ENCODE measurements at places on chromosomes 5 and 9.

- no peak for DNase-seq
Measured at GRCh38 chr5:167488371-167488770, 803.1 kb upstream of the WWC1 start.

- no peak for DNase-seq
Measured at GRCh38 chr9:87271696-87272477, 225.8 kb upstream of the DAPK1 start.

DNA sequence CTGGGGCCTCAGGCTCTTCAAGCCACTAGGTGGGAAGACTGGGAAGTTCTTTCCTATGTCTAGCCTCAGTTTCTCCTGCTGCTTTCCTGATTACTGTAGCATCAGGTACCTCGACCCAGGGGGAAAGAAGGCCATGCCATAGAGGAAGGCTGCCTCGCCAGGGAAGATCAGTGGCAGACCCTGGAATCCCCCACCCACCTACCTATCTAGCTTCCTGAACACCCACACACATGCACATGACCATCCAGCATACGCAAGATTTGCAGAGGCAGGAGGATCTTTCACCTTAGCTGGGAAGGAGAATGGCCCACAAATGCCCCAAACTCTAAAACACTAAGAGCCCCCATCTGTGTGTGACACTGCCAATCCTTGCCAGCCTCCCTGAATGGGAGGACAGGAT, 8.0 kb downstream of the NR5A1 start:
- no peak for DNase-seq

DNA sequence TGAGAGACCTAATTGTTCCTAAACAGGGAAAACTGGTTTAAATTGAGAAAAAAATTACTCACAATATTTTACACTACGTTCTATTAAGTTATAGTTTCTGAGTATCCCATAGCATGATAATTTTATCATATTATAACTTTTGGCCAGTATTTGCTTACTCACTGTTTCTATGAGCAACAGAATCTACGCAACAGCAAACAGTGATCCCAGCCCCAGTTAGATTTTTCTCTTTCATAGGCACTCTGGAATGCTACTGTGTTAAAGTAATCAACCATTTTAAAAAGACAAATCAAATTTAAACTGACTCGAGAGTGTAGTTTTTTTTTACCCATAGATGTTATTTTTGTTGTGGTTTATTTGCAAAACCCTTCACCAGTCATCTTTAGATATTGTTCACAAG, 107.2 kb downstream of the XRCC4 start:
- DNase-seq: no peak

DNA sequence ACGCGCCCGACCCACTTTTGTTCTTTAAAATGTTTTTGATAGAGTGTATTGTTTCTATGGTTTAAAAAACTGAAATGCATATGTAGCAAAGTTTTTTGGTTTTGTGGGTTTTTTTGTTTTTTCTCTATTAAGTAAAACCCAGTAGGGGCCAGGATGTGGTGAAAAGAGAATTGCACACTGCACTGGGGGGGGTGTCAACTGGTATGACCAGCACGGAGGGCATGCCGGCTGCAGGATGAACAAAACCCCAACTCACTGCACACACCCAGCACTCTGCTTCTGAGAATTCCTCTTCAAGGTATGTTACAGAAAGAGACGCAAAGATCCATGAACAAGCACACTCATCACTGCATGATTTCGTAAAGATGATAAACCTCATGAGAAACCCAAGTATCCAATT, 75.0 kb downstream of the STK10 start:
- peak; percentile 46 for DNase-seq

DNA sequence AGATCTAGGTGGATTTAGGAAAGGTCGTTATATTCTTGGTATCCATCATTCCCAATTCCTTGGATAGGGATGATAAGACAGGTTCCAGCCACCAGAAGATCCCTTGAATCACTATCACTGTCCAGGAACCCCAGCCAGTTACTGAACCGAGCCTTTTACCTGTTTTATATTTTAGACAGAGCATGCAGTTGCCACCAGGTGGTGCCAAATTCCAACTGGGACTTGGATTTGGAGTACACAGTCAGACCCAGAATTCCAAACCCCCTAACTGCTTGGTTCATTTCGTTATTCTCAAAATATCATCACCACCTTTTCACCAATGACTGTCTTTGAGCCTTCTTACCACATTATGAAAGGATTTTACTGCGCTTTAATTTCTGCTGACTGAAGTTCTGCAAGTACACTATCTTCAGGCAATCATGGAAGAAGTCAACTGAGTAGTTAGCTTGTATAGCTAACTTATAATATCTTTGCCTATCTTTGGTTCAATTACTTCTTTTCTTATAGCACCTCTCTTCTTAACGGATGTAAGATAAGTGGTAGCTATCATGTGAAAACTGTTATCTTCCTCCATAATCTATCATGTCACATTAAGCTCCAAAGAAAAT, 191.8 kb downstream of the PRR16 start:
- DNase-seq: no peak

DNA sequence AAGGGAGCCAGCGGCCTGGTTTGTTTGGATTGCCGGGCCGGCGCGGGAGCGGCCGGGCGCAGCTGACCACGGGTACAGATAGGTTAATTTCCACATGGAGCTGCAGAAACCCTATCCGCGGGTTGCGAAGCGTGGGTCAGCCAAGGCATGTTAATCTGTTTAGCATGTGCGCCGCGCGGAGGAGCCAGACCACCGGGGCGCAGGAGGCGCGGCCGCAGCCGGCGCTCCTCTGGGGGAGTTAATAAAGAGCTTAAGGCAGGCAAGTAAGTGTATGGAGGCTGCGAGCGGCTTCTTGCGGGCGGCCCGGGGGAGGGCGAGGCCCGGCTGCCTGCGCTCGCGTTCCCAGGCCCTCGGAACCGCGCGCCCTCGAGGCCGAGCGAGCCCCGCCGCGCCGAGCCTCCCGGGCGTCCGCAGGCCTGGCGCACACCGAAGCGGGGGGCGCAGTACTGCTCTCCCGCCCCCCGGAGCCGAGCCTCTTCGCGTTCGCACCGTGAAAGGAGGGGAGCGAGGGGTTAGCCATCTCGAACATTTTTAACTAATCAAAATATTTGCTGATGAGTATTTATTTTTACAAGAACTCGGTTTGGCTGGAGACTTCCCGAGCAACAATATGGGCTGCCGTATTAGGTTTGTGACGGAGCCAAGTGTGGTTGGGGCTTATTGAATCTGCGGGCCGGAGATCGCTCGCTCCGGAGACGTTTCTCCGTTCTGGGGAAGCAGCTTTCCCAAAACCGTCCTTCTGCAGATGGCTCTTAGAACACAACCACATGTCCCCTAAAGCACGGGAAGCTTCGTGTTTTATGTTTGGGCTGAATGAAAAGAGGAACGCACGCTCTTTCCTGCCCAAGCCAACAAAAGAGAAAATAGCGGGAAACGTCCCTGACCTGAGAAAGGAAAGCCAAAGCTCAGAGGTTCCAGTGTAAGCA, 28.8 kb downstream of the FOXD1 start:
- DNase-seq: no peak

DNA sequence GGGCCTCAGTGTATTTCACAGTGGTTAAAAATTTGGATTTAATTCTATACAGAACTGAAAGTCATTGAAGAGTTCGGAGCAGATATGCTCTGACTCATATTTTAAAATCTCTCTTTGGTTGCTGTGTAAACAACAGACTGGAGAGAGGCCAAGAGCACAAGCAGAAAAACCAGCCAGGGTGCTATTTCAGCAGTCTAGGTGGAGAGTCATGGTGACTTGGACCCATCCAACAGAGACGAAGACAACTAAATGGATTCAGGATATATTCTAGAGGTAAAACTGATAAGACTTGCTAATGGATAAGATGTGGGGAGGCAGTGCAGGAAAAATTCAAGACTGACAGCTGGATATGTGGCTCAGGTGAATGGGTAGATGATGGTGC, 168.9 kb downstream of the MAPKAP1 start:
- no peak for DNase-seq

GRCh38 chr5:159972538-159973362, 36.2 kb upstream of the TTC1 start:
- no peak for DNase-seq

DNA sequence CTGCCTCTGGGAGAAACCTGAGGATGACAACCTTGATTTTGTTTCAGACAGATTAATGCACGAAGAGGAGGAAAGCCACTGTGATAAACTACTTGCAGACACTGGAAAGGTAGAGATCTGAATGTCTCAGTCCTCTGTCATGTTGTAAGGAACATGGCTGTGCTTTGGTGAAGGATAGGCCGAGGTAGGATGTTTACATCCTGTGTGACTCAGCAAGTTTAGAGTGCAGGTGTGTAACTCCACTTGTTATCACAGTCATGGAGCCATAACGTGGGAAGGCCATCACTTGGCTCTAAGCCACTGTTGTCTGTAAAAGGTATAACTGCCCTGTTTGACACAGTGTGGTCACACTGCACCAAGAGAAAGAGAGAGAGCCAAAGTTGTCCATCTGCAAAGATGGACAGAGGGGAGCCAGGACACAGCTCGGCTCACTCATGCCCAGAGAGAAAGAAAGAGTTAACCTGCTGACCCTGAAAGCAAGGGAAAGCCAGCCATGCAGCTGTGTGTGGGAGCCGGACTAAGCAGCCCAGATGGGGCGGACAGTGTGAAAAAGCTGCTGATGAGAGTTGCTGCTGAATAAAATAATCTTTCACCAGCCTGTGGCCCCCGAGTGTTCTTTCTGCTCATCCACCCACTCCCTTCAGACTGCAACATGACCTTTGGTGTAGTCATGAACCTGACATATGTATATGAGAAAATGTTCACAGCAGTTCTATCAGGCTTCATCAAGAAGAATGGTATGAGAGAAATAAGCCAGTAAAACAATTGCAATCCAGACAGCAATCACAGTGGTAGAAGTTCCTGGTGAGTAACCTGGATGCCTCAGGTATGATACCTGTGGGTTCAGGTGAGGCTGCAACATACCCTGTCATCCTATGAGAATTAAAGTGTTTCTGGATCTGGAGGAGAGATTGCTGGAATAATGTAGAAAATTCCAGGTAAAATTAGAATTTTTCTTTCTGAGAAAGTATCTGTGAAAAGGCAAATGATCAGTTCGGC, 115.9 kb downstream of the TARS1 start:
- DNase-seq: no peak

GRCh38 chr9:19967888-19968459, 179.1 kb upstream of the SLC24A2 start:
- no peak for DNase-seq

- DNase-seq: no peak
Measured at GRCh38 chr9:21121079-21121478, 20.6 kb downstream of the IFNW1 start.

DNA sequence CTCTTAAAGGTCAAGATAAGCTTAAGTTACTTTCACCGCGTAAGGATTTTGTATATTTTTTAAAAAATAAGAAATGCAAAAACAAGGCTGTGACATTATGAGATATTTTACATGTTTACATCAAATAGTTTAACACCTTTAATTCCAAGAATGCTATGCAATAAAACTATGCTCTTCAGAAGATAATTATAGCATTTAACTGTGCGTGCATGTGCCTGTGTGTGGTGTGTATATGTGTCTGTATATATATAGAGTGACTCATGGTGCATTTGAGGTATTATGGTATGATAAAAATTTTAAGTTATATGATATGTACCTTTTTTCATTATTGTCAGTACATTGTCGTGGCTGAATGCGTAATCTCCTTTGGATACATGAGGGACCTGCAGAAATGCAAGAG, 539.3 kb downstream of the PDE4D start:
- DNase-seq: no peak

GRCh38 chr5:152315942-152316341, 89.1 kb downstream of the NMUR2 start:
- no peak for DNase-seq

- no peak for DNase-seq
Measured at GRCh38 chr5:33409435-33410170, 31.2 kb upstream of the TARS1 start.

- no peak for DNase-seq
Measured at GRCh38 chr9:129864991-129865647, 29.9 kb downstream of the USP20 start.

GRCh38 chr5:8333977-8334376, 465.0 kb downstream of the MTRR start:
- DNase-seq: no peak

GRCh38 chr5:139980765-139981164, 62.3 kb downstream of the NRG2 start:
- DNase-seq: no peak

- no peak for DNase-seq
Measured at GRCh38 chr9:73042155-73042554, 89.3 kb upstream of the ALDH1A1 start.

DNA sequence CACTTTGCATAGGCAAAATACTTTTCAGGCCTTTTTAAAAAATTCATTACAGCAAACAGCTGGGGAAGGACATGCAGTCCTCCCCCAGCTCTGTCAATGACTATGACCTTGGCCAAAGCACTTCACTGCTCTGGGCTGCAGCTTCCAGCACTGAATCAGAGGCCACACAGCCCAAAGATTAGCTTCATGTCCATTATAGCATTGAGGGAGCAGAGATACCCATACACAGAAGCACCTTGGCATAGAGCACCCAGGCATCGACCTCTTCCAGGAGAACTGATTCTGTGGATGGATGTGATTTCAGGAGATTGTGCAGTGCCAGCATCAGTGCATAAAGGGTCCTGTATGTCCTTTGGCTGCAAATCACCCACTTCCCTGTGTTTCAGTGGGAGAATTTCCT, 241.9 kb downstream of the MARCHF11 start:
- no peak for DNase-seq

- DNase-seq: no peak
Measured at GRCh38 chr9:123527981-123528380, 172.0 kb downstream of the CRB2 start.

GRCh38 chr9:84187090-84187489, 153.5 kb downstream of the SLC28A3 start:
- no peak for DNase-seq

DNA sequence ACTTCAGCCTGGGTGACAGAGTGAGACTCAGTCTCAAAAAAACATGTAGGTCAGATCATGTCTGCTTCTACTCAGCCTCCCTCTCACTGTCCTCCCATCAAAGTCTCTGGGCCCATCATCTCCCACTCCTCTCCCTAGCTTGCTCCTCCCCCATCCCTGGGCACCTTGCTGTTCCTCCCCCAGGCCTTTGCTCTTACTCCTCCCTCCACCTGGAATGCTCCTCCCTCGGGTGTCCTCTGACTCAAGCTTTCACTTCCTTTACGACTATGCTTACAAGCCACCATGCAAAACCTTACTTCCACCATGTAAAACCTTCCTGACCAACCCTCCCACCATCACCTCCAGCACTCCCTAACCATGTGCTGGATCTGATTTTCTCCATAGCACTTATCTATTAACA, 51.5 kb downstream of the MTMR12 start:
- no peak for DNase-seq

DNA sequence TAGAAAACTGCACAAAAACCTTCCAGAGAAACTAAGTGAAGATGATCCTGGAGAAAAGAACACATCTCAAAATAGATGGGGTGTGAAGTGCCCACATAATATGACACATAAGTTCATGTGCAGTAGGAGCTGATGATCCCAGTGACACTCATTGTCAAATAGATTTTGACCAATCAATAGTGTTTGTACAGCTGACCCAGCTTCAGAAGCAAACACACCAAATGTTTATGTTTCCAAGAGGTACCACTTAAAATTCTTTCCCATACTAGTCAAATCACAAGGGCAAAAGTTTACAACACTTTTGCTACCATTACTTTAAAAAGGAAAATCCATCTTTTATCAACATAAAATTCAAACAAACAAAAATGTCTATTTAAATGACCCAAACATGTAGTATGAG, 175.0 kb downstream of the MLLT3 start:
- DNase-seq: no peak

Data from naive B cell (primary cell).